ENCODE measurements at places on chromosomes 2 and 18.

- no peak for DNase-seq
Measured at GRCh38 chr2:123958011-123958410, 67.1 kb upstream of the CNTNAP5 start.

GRCh38 chr18:13136056-13136903 lies 82.3 kb upstream of the LDLRAD4 start:
- peak; percentile 61 for DNase-seq

GRCh38 chr2:236575510-236575909 lies 5.9 kb downstream of the ACKR3 start:
- DNase-seq: no peak

- DNase-seq: no peak
Measured at GRCh38 chr2:206641226-206641625, 1.1 kb upstream of the FAM237A start.

GRCh38 chr18:75351409-75351808 lies 76.1 kb downstream of the SMIM21 start:
- DNase-seq: no peak

GRCh38 chr2:367246-367645 lies 79.4 kb upstream of the ALKAL2 start:
- no peak for DNase-seq

GRCh38 chr18:9216459-9216858 lies 79.9 kb downstream of the ANKRD12 start:
- no peak for DNase-seq

DNA sequence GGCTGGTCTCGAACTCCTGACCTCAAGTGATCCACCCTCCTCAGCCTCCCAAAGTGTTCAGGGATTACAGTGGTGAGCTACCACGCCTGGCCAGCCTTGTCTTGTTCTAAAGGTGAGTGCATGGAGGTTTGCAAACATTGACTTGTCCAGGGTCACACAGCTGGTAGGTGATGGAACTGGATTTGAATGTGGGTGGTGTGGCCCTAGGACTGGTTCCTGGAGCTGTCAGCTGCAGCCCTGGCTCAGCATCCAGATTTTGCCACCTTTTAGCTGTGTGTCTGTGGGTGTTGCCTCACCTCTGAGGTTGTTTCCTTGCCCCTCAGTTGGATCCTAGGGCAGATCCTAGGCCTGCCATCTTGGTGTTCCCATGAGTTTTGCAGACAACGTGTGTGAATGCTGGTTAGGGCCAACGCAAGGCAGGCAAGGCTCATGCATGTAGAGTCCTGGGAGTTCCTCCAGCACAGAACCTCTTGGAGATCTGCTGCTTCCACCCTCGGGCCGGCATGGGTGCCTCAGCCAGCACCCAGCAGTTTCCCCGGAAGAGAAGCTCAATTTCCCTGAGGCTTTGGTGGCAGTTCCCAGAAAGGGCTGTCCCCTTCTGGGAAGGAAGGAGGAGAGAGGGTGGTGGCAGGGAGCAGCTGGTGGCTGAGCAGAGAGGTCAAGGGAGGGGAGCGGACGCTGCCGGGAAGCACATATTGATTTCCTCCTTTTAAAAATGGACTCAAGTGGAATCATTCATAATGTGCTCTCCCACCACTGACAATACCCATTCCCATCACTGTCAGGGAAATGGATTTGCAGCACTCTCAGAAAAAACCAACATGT lies 127.6 kb upstream of the HS6ST1 start:
- DNase-seq: no peak

DNA sequence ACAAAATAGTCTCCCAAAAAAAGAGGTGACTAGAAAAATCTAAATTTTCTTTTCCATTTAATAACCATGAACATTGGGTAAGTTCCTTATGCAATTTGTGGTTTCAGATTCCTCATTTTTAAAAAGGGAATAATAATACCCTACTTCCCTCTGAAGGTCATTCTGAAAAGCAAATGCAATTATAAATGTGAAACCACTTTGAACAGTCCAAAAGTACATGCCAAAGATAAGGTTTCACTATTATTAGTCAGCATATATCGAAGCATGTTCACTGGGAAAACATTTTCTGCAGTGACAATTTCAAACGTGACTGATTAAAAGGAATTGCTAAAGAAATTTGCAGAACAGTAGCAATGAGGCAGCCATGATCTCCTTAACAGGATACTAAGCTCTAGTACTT lies 100.1 kb upstream of the RNF152 start:
- DNase-seq: no peak

GRCh38 chr2:11581797-11582611 lies 48.2 kb downstream of the GREB1 start:
- DNase-seq: no peak

Measured in stimulated activated naive B cell treated with anti-CD40 and anti-IgM and Interleukin-4, amounts not matched to agents 10 μg/mL and 1 μg/mL and 100 μg/mL, for 72 hours (primary cell).